Fibroblast of upper back skin (primary cell): ENCODE measurements at places on chromosomes 12 and 14.

DNA sequence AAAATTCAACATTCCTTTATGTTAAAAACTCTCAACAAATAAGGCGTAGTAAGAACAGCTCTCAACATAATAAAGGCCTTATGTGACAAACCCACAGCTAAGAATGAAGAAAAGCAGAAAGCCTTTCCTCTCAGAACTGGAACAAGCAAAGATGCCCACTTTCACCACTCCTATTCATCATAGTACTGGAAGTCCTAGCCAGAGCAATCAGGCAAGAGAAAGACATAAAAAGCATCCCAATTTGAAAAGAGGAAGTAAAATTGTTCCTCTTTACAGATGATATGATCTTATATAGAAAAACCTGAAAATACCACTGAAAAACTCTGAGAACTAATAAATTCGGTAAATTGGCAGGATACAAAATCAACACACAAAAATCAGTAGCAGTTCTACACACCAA, 52.1 kb downstream of the STON2 start:
- no peak for DNase-seq

- no peak for DNase-seq
Measured at GRCh38 chr12:56604355-56604754, 25.8 kb downstream of the BAZ2A start.

DNA sequence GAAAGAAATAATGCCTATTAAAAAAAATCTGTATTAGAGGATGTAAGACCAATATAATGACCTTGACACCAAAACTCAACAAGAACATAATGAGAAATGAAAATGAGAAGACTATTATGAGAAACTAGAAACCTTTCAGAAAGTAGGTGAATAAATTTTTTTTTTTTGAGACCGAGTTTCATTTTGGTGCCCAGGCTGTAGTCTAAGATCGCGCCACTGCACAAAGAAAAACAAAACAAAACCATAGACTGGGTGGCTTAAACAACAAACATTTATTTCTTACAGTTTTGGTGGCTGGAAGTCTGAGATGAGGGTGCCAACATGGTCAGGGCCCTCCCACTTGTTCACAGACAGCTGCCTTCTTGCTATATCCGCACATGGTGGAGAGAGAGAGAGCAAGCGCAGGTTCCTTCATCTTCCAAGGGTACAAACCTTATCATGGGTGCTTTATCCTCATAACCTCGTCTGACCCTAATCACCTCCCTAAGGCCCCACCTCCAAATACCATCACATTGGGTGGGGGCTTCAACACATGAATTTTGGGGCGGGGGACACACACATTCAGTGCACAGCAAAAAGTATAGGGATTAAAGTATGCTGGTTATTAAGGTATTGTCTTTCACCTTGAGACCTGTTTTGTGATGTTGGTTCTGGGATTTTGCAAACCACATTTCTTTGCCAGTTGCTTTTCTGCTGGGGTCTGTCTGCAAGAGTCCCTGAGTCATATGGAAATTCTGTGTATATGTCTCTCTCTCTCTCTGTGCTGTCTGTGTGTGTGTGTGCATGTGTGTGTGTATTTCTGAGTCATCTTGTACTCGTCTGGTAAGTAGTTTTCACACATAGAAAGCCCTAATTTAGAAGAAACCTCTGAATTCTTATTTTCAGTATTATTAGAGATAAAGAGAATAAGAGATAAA, 26.2 kb downstream of the ZCRB1 start:
- peak; percentile 74 for DNase-seq

- peak; percentile 34 for DNase-seq
Measured at GRCh38 chr12:29277231-29277630, 103.7 kb downstream of the ERGIC2 start.

GRCh38 chr14:61104358-61104757, 123.3 kb downstream of the SLC38A6 start:
- DNase-seq = no peak

- peak; percentile 58 for DNase-seq
Measured at GRCh38 chr12:100868487-100868886, 73.9 kb downstream of the ANO4 start.

DNA sequence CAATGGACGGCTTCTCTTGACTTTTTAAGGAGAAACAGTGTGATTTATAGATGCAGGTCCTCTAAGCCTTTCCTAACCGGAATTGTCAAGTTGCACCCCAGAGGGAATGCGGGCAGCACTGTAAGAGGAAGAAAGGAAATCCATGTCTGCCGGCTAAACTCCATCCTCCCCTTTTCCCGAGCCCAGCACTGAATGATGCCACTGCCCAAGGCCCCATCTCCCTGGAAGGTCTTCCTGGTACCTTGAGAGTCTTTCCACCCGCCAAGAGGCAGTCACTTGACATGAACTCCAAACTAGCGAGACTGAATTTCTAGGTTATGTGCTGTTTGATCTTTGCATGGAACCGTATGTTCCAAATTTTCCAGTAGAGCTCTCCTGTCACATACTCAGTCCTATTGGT, 313.4 kb upstream of the FKBP4 start:
- no peak for DNase-seq

- DNase-seq = no peak
Measured at GRCh38 chr12:26162905-26163304, 32.5 kb upstream of the SSPN start.

GRCh38 chr12:68479896-68480291, 130.8 kb upstream of the RAP1B start:
- DNase-seq = no peak

DNA sequence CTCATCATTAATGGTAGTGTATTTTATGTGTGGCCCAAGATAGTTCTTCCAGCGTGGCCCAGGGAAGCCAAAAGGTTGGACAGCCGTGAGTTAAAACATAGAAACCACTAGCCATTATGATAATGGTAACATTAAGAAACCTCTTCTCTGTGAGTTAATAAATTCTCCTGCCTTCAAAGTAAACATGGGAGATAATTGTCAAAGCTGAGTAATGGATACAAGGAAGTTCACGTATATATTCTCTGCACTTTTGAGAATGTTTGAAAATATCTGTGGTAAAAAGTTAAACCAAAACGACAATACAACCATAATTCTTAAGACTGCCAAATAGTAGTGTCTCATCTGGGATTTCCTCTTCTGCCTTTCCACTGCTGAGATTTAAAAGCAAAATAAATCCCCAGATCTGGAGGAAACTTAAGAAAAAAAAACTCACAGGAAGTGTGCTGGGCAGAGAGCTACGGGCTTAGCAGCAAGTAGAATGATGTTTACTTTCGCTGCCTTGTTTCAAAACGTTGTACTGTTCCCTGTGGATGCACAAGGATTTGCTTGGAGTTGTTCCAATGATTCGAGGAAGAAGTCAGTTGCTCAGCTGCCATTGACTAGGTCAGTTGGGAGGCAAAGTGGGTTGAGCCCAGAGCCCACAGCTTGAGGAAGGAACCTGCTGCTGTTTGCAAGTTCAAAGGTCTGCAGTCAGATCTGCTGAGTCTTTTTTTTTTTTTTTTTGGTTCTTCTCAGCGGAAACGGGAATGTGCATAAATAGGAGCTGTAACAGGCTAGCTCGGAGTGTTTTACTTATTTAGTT, 1.7 kb downstream of the TPCN1 start:
- peak; percentile 85 for DNase-seq

GRCh38 chr14:101789222-101789621, 27.7 kb downstream of the PPP2R5C start:
- no peak for DNase-seq

DNA sequence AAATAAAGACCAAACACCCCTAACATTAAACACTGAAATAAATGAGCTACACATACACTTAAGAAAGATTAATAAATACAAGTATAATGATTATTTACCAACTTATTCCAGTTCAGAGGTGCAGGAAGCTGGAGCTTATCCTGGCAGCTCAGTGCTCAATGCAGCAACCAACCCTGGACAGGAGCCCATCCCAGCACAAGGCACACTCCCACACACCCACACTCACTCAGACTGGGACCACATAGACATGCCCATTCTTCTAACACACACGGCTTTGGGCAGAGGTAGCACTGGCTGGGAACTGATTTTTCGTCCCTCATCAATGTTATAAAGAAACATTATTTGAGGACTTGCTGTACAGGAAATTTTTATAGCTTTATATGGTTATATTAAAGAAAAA, 797.4 kb downstream of the RPS29 start:
- no peak for DNase-seq

GRCh38 chr14:58082491-58083098, 69.4 kb downstream of the ARMH4 start:
- DNase-seq = peak; percentile 94

- DNase-seq = no peak
Measured at GRCh38 chr12:50641566-50641965, 122.3 kb upstream of the ATF1 start.

- no peak for DNase-seq
Measured at GRCh38 chr12:113002155-113002554, 23.8 kb downstream of the OAS2 start.

GRCh38 chr12:6540181-6540877, 6.0 kb downstream of the GAPDH start:
- DNase-seq = peak; percentile 94

GRCh38 chr14:88289996-88290395, 33.1 kb downstream of the KCNK10 start:
- no peak for DNase-seq

DNA sequence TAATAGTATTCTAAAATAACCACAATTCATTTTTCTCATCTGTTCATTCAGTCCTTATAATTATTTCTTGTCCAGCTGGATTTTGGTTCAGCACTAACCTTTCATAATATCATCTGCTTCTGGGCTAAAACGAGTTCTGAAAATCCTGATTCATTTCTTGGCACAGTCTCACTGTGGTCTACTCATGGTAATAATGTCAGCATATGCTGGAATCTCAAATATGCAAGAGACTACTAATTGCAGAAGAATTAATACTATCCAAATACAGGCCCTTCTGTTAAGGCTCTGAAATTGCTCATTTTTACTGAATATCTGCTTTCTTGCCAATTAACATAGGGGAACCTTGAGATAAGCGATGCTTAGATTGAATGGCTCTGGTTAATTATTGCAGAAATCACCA, 597.1 kb downstream of the RPL10L start:
- DNase-seq = peak; percentile 97

- DNase-seq = no peak
Measured at GRCh38 chr12:60616400-60616799, 1020.6 kb downstream of the SLC16A7 start.

GRCh38 chr14:90755661-90756304, 60.4 kb downstream of the TTC7B start:
- DNase-seq = no peak

- DNase-seq = peak; percentile 64
Measured at GRCh38 chr12:43291516-43291915, 260.5 kb downstream of the ADAMTS20 start.

- no peak for DNase-seq
Measured at GRCh38 chr14:55614304-55614703, 34.3 kb downstream of the KTN1 start.

DNA sequence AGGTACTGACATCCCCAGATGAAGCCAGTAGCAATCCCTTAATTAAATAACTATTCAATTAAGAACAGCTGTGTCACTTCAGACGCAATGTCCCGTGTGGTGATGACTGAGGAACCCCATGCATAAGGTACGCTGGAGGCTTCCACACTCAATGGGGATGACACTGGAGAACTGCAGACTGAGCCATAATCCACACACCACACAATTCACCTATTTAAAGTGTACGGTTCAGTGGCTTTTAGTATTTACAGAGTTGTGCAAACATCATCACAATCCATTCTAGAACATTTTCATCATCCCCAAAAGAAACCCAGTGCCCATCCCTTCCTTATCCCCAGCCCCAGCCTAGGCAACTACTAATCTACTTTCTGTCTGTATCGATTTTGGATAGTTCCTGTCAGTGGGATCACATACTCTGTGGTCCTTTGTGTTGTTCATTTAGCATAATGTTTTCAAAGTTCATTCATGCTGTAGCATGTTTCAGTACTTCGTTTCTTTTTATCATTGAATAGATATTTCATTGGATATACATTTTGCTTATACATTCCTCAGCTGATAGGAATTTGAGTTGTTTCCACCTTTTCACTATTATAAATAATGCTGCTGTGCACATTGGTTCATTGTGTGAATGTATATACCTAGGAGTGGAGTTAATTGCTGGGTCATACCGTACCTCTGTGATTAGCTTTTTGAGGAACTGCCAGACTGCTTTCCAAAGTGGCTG, 61.1 kb downstream of the NINJ2 start:
- no peak for DNase-seq

- no peak for DNase-seq
Measured at GRCh38 chr12:68641138-68641537, 30.4 kb downstream of the RAP1B start.

DNA sequence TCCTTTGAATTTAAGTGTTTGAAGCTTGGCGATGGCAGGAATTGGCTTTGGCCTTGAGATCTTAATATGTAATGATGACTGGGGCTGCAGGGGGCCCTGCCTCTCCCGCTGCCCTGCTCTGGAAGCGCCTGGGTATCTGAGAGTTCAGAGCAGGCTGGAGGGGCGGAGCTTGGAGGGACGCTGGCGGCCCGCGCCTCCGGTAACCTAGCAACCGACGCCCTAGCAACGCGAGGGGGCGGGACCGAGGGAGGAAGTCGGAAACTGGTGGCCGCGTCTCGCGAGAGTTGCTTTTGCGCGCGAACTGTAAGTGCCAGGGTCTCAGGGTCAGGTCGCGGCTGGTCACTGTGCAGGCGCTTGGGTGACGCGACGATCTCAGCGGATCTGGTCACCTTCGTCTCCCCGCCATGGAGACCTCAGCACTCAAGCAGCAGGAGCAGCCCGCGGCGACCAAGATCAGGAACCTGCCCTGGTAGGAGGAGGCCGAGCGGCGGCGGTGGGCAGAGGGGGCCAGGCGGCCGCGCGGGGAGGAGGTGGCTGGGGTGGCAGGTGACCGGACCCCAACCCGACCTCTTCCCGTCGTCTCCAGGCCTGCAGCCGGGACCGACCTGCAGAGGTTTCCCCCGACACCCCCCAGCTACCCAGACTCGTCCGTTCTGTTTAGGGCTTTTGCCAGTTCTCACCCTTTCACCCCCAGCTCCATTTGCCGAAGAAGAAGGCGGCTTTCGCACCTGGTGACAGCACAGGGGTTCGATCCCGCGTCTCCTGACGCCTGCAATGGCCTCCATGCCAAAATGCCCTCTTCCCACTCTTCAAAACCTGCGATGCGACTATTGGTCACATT, at the start of gene RFC5:
Gene RFC5, plus strand, starts transcription at position 280 of the 841 bp plus-strand sequence. Its CDS starts 125 bp downstream, at position 405.
- peak; percentile 97 for DNase-seq

DNA sequence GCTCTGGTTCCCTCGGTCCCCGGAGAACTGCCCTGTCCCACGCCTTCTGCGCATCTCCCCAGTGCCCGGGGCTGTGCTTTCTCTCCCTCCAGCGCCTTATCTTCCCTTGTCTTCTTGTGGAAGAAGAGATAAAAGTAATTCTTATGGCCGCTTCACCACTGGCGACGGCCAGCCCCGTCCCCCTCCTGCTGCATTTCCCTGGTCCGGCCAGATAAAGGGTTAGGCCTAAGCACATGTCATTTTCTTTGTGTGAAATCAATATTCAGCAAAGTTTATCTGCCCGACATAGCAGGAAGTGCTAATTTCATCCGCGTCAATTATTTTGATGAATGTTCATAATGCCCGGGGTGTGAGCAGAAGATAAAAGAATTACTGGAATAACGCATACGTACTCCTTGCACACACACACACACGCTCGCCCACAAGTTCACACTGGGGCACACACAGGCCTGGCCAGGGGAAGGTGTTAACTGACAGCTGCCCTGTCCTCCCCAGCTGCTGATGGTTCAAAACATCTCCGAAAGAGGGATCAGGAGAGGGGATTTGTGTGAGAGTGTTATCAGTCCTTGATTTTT, 177.7 kb upstream of the LHX5 start:
- DNase-seq = no peak
